Kidney glomerular epithelial cell (primary cell): ENCODE measurements at places on chromosomes 12 and 14.

DNA sequence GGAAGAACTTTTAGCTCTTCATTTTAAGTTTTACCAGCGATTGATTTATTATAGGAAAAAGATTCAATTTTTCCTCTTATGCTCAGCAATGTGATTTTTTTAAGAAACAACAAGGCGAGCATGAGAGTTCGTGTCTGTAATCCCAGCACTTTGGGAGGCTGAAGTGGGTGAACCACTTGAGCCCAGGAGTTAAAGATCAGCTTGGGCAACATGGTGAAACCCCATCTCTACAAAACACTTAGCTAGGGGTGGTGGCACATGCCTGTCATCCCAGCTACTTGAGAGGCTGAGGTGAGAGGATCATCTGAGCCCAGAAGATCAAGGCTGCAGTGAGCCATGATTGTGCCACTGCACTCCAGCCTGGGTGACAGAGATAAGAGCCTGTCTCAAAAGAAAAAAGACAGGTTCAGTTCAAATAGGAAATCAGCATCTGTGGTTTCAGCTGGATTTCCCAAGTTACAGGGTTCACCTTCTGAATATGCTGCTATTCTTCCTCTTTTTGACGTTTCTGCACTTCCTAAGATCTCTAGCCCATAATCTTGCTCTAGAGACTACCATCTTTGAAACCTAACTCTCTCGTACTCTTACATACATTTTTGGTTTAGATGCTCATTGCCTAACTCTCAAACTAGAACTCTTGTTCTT, 274.7 kb downstream of the SEC23A start:
- no peak for DNase-seq

- no peak for DNase-seq
Measured at GRCh38 chr12:11543457-11544158, 105.9 kb upstream of the ETV6 start.

- DNase-seq, result no peak
Measured at GRCh38 chr12:38850461-38850860, 54.9 kb downstream of the CPNE8 start.

GRCh38 chr14:23094666-23095195, at the start of gene ACIN1:
Gene ACIN1, minus strand, starts transcription at chr14:23095136. Its CDS starts 24 bp downstream, at chr14:23095112.
- DNase-seq, result no peak

GRCh38 chr12:50187084-50187900, 20.1 kb upstream of the CERS5 start:
- peak; percentile 51 for DNase-seq

DNA sequence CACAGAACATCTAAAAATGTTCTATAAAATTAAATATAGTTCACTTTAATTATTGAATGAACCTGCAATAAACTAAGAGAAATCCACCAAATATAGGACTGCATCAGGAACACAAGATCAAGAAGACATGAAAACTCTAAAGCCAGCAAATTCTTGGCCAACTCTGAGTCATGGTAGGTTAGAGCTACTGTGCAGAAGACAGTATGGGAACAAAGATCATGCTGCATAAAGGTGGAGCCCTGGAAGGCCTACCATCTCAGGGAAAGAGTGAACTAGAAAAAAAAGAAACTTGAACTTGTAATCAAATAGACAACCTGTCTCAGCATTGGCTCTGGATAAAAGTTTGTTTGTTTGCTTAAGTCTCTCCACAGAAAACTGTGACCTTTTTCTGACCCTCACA, 66.9 kb upstream of the CNOT2 start:
- DNase-seq, result no peak

DNA sequence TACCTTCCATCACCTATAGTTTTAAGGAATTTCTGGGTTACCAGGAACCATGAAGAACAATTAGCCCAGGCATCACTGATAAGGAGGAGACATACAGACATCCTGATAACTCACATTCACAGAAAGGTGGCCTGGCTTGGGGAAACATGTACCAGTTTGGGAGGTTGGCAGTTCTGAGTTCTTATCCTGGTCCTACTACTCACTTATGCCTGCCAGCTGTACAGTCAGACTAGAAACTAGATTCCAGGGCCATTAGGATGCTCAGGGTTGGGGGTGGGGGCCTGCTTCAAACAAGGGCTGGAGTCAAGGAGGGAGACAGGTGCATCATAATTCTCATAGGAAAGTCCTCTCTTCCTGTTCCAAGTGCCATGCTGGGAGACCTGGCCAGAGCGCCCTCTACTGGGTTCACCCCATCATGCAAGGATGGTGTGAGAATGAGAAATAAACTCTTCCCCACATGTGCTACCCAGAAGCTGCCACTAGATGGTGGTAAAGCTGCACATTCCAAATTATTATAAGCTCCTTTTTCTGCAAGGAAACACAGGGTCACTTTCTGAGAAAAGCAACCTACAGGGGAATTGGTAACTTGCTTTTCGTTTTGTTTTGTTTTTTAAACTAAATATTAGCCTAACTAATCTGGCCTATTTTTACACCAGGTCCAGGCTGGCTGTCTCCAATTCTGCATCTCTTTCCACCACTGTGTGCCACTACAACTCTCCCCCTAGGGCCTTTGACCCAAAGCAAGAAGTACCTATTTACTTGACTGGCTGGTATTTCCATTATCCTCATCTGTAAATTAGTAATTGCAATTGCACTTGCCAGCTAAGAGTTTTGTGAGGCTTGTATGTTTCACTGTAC, 14.5 kb downstream of the OAS2 start:
- DNase-seq, result peak; percentile 56

DNA sequence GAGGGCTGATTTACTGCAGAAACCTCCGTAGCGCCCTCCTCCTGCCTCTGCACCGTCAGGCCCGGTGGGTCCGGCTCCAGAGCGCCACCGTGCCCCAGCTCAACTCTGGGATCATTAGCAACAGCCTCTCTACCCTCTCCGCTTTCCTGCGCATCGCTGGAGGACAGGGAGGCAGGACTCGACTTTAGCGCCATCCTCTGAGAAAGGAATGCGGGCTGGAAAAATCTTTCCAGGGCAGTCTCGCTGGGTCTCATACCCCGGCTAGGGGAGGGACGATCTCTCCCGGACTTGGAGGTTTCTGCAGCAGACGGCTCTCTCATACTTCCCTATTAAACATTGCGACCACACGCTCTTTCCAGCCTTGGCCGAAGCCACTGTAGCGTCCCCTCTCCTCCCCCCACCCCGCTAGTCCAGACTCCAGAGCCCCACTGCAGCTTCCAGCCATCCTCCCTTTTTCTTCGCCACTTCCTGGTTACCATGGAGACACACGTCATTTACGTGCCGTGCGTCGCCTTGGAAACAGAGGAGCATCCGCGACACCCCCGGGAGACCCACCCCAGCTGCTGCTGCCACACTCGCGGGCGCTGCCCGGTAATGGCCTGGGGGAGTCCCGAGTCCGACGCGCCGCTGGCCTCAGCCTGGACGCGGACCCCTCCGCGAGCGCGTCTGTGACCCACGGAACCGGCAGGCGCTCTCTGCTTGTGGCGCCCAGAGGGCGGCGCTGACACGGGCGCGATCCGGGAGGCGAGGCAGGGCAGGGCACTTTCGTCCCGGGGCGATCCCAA, at the start of gene CCDC184:
TSS of gene CCDC184 (plus strand) at position 554 of the 785 bp plus-strand sequence. CDS start 479 bp downstream, outside the sequence.
- DNase-seq, result peak; percentile 77

DNA sequence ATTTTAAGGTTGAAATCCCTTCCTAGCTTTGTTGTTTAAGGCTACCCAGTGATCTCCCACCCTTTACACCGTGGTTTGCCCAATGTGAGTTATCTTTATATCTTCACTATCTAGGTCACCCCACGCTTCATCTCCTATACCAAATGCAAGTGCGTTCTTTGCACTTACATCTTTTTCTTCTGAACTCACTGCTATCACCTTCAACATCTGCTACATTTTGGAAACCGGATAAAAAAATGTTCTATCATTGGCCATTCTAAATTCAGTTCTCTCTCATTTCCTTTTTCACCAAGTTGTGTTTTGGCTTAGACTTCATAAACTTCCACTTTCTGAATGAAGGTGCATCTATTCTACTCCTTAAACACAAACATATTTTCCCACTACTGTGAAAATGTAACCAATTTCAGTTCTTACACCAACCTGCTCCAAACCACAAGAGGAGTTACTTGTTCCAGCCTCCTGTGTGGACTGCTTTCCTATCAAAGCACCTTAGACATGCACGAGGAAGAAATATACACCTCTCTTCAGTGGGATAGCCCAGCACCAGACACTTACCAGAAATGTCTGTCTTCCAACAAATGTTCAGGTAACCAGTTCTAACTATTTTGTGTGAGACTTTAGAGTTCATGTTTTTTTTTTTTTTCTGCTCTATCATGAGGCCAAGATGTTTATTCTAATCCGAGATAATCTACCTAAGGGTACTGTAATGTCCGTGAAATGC, 21.9 kb downstream of the CLEC9A start:
- DNase-seq, result no peak

DNA sequence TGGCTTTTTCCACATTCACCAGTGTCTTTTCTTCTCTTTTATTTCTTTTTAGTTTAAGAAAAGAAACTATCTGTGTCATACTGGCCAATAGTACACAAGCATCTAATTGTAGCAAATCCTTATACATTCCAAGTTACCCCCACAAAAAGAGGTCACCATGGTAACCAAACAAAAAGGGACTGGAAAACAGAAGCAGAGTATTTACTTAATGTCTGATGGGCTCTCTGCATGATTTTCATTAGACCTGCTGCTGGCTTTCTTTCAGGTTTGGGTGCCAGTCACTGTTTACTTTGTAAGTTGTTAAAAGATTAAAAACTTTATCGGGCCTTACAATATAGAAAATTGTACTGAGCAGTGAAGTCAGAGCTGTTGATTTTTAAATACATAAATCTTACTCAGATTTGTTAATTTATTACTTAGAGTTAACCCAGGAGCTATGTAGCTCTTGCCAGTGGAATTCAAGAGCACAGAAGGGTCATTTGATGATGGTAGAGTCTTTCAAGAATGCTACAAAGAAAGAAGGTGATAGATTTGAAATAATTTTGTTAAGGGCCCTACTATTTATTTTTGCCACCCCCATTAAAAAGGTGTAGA, 123.9 kb downstream of the BRMS1L start:
- DNase-seq, result no peak

DNA sequence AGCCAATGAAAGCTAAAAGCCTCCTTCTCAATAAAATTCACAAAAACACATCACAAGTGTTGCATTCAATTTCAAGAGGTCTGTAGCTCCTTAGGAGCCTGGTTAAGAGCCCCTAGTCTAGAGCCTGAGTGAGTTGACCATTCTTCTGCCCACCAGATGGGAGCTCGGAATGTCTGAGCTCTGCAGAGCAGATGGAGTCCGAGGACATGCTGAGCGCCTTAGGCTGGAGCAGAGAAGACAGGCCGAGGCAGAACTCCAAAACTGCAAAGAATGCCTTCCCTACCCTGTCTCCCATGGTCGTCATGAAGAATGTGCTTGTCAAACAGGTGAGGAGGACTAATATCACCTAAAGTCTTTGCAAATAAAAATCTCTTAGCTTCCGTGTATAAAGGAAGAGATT, 11.6 kb downstream of the CIPC start:
- DNase-seq, result no peak

DNA sequence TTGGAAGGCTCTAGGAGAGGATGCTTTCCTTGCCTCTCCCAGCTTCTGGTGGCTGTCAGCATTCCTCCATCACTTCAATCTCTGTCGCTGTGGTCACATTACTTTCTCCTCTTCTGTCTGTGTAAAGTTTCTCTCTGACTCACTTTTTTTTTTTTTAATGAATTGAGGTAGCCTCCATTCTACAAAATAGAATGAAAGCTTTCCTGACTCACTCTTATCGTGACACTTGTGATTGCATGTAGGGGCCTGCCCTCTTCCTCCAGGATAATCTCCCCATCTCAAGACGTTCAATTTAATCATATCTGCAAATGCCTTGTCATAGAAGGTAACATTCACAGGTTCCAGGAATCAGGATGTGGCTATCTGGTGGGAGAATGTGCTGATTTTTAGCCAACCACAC, 153.5 kb upstream of the HMGA2 start:
- DNase-seq, result no peak

DNA sequence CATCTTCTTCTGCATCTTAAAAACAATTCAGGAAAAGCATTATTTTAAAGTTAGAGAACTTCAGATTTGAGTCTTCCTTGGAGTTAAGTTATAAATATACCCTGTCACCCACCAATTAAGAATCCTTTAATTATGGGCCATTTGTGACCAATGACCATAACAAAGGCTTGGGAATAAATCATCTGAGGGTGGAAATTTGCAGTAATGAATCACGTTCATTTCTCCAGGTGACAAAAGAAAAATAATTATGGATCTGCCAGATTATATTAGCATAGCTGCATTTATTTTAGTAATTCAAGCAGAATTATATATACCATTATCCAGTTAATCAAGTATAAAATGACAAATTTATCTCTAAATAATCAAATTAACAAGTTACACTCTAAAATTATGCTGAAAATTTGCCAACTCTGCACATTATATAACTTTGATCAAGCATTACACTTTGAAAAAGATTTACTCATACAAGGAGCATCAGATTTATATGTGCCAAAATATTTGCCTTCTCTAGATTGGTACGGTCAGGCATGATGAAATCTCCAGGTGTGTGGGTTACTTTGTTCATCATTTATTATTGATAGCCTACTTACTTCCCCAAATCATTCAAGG, at the start of gene OR4K14:
TSS of gene OR4K14 (minus strand) at position 51 of the 609 bp plus-strand sequence. CDS start 4,114 bp downstream, outside the sequence.
- no peak for DNase-seq

- peak; percentile 94 for DNase-seq
Measured at GRCh38 chr14:57492859-57493258, 798 bp downstream of the CCDC198 start.

DNA sequence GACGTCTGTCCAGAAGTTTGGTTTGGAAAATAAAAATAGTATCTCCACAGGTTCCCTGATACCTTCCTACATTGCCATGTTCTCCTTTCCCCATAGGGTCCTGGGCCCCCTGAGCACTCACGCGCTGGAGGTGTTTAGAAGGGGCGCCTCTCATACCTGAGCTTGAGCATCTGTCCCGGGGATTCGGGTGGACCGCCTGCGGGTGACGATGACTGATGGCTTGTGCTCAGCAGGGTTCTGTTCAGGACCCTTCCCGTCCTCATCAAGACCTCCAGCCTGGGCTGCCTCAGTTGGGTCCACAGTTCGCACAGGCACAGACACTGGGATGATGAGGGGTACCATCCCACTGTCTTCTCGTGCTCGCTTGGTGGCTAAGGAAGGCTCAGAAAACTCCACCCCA, 22.7 kb upstream of the PNMA1 start:
- no peak for DNase-seq

DNA sequence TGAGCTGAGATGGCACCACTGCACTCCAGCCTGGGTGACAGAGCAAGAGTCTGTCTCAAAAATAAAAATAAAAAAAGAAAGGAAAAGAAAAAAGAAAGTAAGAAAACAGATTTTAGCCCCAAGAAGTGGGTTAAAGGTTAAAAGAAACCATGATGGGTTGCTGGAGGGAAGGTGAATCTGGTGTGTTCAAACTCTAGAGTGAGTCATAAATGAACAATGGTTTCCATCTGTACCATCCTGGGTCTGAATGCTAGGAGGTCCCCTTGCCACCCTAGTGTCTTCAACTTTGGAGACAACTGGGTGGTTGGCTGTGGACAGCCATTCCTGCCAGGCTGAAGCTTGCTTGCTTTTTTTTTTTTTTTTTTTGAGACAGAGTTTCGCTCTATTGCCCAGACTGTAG, 1.6 kb upstream of the RPS26 start:
- no peak for DNase-seq

GRCh38 chr14:104247336-104248202, 109.2 kb downstream of the KIF26A start:
- no peak for DNase-seq
